BJ (cell line): ENCODE measurements at places on chromosomes 13 and 19.

DNA sequence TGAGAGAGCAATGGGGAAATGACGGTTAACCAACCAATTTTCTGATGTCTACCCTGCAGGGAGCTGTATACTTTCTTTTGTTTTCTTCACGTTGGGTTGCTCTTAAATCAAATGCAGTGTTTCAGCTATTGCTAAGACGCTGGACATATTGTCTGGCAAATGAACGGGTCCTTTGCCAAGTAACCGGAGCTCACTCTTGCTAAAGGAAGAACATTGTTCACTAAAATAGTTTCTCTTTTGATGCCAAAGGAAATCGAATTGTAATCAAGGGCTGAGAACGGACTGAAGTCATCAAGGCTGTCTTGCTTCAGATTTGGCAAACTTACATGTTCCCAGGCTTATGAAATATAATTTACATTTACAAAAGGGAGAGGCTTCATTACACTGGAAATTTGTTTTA lies 142.3 kb upstream of the ARGLU1 start:
- DNase-seq = no peak

DNA sequence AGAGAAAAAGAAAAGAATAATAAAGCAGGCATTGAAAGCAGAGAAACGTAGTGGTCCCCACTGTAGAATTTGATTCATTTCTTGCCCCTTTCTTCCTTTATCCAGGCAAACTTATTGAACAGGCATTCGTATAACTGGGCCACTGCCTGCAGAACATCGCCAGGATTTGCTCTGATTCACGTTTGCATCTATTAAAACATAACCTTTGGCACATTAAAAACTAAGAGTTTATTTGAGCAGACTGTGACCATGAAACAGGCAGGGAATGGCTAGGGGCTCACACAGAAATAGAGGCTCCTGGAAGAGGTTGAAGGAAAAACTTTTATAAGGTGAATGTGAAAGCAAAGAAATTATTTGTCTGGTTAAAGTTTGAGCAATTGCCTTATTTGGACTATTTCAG lies 12.5 kb upstream of the SUPT20H start:
- no peak for DNase-seq

- DNase-seq = no peak
Observed at GRCh38 chr19:48511800-48512503, at the start of gene LMTK3. LMTK3 (minus strand) TSS chr19:48511835; CDS start chr19:48511576, 259 bp downstream.

GRCh38 chr19:2607712-2608601 lies 94.5 kb downstream of the GNG7 start:
- no peak for DNase-seq

DNA sequence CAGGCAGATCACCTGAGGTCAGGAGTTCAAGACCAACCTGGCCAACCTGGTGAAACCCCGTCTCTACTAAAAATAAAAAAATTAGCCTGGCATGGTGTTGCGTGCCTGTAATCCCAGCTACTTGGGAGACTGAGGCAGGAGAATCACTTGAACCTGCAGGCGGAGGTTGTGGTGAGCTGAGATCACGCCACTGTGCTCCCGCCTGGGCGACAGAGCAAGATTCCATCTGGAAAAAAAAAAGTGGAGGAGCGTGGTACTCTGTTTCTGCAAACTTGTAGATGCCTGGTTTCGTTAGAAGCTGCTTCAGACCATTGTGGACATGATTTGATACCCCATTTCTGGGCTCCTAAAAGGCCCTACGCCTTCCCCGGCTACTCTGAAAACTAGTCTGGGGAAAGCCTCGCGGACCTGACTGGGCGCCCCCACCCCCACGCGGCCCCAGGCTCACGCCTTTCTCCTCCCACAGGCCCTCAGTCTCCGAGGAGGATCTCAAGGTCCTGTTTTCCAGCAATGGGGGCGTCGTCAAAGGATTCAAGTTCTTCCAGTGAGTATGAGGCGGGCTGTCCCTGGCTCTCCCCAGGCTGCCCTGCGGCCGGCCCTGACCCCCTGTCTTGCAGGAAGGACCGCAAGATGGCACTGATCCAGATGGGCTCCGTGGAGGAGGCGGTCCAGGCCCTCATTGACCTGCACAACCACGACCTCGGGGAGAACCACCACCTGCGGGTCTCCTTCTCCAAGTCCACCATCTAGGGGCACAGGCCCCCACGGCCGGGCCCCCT lies 11.5 kb downstream of the PLPPR3 start:
- DNase-seq = no peak

DNA sequence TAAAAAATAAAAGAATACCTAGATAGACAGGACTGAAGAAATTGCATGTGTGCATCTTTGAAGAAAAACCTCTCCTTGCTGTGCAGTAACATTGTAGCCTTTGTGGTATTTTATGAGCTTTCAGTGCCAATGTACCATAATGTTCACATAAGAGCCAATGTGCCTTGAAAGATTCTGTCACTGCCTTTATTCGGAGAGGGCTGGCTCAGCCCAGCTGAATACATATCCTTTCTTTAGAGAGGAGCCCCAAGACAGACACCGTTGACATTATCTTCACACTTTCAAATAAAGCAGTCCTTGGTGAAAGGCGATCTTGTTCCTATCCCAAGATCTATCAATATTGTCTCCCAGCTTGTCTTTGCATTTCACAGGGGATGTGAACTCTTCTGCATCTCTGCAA lies 18.5 kb upstream of the CNMD start:
- DNase-seq = no peak

- no peak for DNase-seq
Observed at GRCh38 chr19:43519436-43520088, 7.4 kb downstream of the ETHE1 start.

DNA sequence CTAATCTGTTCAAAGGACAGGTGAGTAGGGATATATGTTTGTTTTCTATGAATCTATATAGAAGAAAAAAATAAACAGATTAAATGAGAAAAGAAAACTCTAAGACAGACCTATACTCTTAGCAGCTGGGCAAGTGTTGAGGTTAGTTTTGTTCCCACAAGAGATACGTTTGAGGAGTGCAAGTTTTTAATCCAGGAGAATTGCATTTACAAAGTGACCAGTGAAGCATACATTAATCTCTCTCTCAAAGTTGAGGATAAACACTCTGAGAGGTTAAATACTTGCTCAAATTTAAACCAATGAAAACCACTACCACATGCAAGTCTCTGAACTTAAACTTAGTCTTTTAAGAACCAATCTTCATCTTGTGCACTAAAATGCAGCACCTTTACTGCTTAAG lies 930.5 kb upstream of the MIR17HG start:
- no peak for DNase-seq

GRCh38 chr19:1285737-1286360 lies at the start of gene EFNA2:
EFNA2 (plus strand) TSS chr19:1285873; CDS start chr19:1286169, 296 bp downstream.
- DNase-seq = no peak

GRCh38 chr19:14381689-14382474 lies 638 bp downstream of the ADGRE5 start:
- peak; percentile 23 for DNase-seq

DNA sequence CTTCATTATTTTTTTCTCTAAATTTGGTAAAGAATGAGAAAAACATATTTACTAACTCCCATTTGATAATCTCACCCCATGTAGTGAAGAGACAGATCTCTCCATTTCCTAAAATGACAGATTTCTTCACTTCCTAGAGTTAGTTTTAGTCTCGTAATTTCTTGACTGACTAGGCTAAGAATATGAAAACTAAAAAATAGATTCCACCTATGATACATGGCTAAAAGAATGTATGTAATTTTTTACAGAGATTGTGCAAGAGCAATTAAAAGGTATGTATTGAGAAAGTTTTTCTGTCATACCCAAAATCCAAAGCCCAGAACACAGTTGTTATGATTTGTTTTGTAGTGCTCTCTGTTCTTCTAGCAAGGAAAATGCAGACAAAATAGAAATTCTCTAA lies 9.5 kb downstream of the NALCN start:
- DNase-seq = no peak

DNA sequence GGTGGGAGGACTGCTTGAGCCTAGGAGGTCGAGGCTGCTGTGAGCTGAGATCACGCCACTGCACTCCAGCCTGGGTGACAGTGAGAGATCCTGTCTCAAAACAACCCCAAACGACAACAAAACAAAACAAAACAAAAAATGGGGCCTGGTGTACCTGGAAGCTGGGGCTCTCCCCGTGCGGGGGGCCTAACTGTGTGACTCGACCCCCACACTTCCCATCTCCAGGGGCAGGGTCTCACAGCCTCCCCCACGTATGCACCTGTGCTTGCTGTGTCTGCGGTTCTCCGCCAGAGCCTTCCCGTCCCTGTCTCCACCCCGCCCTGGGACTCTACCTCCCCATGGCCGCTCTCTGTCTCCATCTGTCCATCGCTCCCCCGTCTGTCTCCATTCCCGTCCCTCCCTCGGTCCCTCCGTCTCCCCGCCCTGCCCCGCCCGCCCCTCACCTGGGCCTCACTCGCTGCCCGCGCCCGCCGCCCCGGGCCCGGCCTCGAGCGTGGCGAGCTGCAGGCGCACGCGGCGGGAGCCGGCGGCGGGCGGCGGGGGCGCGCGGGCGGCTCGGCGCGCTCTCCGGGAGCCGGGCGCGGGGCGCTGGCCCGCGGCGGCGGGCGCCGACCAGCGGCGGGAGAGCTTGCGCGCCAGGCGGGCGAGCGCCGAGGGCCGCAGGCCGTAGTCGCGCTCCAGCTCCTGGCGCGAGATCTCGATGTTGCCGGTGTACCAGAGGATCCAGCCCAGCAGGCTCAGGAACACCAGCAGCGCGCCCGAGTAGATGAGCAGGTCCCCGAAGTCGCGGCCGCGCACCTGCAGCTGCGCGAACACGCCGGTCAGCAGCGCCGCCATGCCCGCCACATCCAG lies 587 bp downstream of the TMEM238 start:
- no peak for DNase-seq

GRCh38 chr13:72180253-72180952 lies 313.4 kb upstream of the DACH1 start:
- DNase-seq = no peak

DNA sequence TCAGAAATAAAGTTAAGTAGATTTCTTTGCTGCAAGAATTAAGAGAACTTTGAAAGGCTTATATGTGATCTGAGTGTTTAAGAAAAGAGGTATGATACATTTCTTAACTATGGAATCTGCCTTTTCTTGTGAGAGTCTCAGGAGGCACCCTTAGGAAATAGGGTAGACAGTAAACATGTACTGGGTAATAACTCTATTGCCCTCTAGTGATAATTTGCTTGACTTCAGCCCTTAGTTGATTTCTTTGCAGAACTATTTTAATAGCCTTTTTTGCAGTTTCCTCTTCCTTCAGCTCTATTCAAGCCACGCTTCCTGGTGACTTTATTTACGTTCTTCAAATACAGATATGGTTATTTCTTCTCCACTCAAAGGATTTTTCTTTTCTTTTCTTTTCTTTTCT lies 37.0 kb upstream of the CCNA1 start:
- peak; percentile 20 for DNase-seq

GRCh38 chr19:44278181-44278690 lies 18.6 kb downstream of the ZNF233 start:
- no peak for DNase-seq

GRCh38 chr13:44304433-44304725 lies 69.2 kb upstream of the SERP2 start:
- no peak for DNase-seq

DNA sequence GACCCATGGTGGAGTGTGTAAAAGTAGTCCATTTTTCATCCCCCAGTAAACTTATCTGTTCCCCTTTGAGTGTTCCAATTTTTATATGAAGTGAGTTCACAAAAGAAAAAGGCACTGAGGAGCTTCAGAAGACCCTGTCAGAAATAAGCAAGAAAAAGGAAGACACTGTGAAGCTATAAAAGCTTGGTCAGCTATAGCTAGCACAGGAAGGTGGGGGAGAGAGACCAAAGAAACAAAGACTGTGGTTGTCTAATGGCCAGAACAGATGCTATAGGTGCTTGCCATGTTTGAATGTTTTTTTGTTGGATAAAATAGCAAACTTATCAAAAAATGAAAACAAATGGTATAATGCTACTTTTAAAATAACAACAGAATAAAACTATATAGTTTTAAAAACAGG lies 46.5 kb downstream of the RCBTB2 start:
- DNase-seq = no peak

DNA sequence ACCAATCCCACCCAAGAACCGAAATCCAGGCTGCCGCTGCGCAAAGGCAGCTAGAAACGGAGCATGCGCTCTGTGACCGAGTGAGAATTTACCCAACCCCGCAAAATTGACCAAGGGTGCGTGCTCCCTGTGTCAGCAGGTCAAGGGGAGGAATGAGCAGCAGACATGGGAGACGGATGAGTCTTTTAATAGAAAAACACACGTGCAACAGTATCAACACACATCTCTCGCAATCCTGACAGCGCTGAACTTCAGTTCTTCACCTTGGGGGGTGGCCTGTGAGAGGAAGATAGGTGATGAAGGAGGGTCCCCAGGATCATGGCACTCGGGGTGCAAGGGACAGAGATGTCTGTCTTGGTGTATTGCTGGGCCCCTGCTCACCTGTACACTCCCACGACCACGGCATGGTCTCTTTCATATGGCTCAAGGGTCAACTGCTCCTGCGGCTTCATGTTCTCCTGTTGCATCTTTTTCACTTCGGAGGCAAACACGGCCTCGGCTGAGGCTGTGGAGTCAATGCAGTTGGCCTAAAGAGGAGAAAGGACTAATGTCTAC lies 402 bp upstream of the DYRK1B start:
- no peak for DNase-seq

DNA sequence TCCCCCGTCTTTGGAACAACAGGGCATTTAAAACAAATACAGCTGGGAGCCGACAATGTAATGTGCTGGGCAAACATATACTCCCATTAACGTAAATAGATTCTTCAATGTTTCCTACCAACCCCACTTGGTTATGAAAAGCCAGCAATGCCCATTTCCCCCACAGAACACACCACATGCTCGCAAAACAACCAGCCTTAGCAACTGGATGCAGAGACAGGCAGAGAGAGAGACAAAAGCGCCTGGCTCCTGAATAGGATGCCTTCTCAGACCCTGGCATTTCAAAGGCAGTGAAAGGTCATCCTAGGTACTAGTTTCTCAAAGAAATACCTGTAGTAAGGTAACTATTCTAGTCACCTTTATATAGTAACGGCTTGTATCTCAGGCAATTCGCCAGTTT lies 462.9 kb downstream of the ITGBL1 start:
- DNase-seq = no peak

GRCh38 chr19:41895745-41896580 lies 13.0 kb downstream of the ARHGEF1 start:
- DNase-seq = no peak

DNA sequence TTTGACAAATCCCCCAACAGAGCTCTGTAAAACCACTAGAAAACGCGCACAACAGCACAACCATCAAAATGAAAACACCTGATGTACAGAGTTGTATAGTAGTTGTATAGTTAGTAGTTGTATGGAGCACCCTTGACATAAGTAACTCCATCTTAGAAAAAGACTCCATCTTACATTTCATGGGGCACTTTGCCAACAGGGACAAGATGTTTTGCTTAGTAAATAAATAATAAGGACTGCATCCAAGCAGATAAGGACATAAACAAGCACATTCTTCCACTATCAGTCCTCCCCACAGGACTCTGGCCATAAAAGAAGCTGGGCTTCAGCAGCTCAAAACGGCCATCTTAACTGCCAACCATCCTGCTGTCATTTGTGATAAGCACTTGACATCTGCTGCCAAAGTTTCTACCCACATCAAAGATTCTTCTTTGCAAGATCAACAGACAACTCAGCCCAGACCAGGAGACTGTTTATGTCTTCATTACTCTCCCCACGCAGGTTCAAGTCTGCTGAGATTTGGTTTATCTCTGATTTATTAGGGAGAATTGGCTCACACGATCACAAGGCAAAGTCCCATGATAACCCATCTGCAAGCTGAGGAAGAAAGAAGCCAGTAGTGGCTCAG lies 20.7 kb upstream of the ZNF331 start:
- DNase-seq = no peak
